Endothelial cell of coronary artery (primary cell): ENCODE measurements at places on chromosomes 3 and 15. TPM values are rescaled to one million over a fixed set of nuclear protein-coding genes. Genes with fewer than 3 reads are reported as not detected.

The CNOT10 gene
- total RNA-seq, result 28.5 and 32.8 TPM in 2 replicates

The FILIP1L gene
- 20.0 and 47.9 TPM in 2 replicates for total RNA-seq

The RASGRF1 gene
- total RNA-seq, result not detected in 2 replicates

The TICRR gene
- 2.3 and 2.6 TPM in 2 replicates for total RNA-seq

The CISH gene
- 0.19 and 0.27 TPM in 2 replicates for total RNA-seq

The MRAS gene
- total RNA-seq, result 7.0 and 21.6 TPM in 2 replicates

The BNC1 gene
- 10.3 and 17.0 TPM in 2 replicates for total RNA-seq

The MNS1 gene
- total RNA-seq, result 0.28 and 0.90 TPM in 2 replicates

The NPRL2 gene
- total RNA-seq, result 18.9 and 19.9 TPM in 2 replicates

The CHRFAM7A gene
- 2.7 and 2.9 TPM in 2 replicates for total RNA-seq

The CSPG4 gene
- total RNA-seq, result under 0.01 and 8.9 TPM in 2 replicates

The RHO gene
- total RNA-seq, result not detected in 2 replicates

The GPR27 gene
- total RNA-seq, result not detected in 2 replicates

The PRKAR2A gene
- total RNA-seq, result 34.9 and 40.2 TPM in 2 replicates

The LPCAT4 gene
- 7.1 and 15.5 TPM in 2 replicates for total RNA-seq

The SHISA5 gene
- total RNA-seq, result 118 and 125 TPM in 2 replicates

The C3orf20 gene
- total RNA-seq, result under 0.01 TPM in 2 replicates

The ROPN1B gene
- not detected in 2 replicates for total RNA-seq

The CHL1 gene
- not detected in 2 replicates for total RNA-seq

The NR2E3 gene
- total RNA-seq, result 0.09 and 0.18 TPM in 2 replicates

The LOXL1 gene
- 4.1 and 20.2 TPM in 2 replicates for total RNA-seq

The GOLGA8M gene
- 0.09 and 0.94 TPM in 2 replicates for total RNA-seq

The TSEN2 gene
- 13.7 and 20.3 TPM in 2 replicates for total RNA-seq

The MASP1 gene
- under 0.01 and 6.6 TPM in 2 replicates for total RNA-seq

The P3H2 gene
- 1.4 and 5.0 TPM in 2 replicates for total RNA-seq

The SI gene
- total RNA-seq, result not detected in 2 replicates

The PPM1L gene
- total RNA-seq, result 0.94 and 1.2 TPM in 2 replicates

The GHSR gene
- not detected in 2 replicates for total RNA-seq

The ISG20 gene
- 18.7 and 22.4 TPM in 2 replicates for total RNA-seq

The CP gene
- 0.28 TPM in 1 of 2 replicates, not detected in the other for total RNA-seq

The SHC4 gene
- total RNA-seq, result 0.09 and 0.54 TPM in 2 replicates

The INKA1 gene
- total RNA-seq, result 18.9 and 23.4 TPM in 2 replicates

The PPP2R3A gene
- total RNA-seq, result 5.8 and 6.7 TPM in 2 replicates

The IQCB1 gene
- 13.5 and 18.6 TPM in 2 replicates for total RNA-seq

The OR5K2 gene
- not detected in 2 replicates for total RNA-seq

The STRIT1 gene
- not detected in 2 replicates for total RNA-seq

The DNAH12 gene
- total RNA-seq, result under 0.01 and 0.09 TPM in 2 replicates

The FGF7 gene
- 0.18 and 0.28 TPM in 2 replicates for total RNA-seq

The TGM4 gene
- total RNA-seq, result 0.09 TPM in 2 replicates

The ITIH1 gene
- not detected in 2 replicates for total RNA-seq
